Effector CD4-positive, alpha-beta T cell (primary cell): ENCODE measurements at places on chromosomes 11 and 22.

DNA sequence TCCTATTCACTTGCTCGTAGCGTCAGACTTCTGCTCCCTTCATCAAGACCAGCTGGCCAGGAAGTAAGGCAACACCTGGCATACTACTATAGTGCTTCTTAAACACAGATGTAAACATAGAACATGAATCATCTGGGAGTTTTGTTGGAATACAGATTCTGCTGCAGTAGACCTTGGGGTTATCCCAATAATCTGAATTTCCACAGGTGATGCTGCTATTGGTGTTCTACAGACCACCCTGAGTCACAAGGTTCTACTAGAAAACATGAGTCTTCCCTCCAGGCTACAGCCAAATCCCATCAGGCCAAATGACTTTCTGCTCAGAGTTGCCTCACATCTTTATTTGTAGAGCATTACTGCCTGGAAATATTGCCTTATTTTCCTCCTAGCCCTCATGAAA, 175.2 kb downstream of the NELL1 start:
- no peak for DNase-seq

GRCh38 chr11:108916935-108917334, 252.1 kb downstream of the DDX10 start:
- no peak for DNase-seq

DNA sequence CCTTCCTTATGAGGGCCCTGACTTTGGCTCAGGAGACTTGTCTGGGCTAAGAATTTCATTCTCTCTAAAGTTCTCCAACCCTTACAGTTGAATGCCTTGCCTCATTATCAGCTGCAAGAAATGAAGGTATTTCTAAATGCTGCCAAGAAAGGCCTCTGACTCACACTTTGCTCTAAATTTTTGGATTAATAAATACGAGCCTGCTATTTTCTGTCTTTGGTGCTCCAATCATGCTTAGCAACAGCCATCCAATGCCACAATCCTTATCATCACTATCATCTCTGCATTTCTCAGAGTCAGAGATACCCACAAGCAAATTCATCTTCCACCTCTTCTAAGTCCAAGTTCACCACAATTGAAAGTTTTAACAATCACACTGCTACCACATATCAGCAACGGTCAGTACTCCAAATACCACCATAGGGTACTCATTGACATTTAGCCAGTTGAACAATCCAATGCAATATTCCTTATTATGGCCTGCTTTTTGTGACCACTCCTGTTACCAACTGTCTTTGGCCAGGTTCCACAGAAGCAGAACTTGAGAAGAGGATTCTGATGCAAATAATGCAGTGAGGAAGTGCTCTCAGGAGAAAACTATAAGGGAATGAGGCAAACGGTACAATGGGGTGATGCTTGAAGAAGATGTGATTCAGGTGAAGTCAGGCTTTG, 5.7 kb downstream of the PATE2 start:
- no peak for DNase-seq

- DNase-seq, result no peak
Measured at GRCh38 chr11:2205214-2205720, 33.7 kb upstream of the TH start.

DNA sequence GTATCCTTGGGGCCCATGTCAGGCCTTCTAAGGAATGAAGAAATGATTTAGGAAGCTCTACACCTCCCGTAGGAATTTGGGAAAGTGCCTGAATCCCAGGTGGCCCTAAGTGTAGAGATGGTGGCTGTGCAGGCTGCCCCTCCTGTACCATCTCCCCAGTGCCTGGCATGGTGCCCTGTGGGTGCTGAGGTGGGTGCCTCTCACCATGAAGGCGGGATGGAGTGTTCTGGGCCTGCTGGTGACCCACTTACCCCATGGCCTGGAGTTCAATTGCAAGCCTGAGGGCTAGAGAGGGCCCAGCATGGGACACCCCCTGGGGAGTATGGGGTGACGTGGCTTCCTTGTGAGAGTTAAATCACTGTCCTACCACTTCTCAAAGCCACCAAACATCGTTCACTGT, 19.8 kb downstream of the SAMM50 start:
- DNase-seq, result no peak
